ENCODE measurements at places on chromosomes 6 and 20.

- DNase-seq = no peak
Observed at GRCh38 chr20:56488566-56488965, 20.1 kb downstream of the RTF2 start.

- DNase-seq = no peak
Observed at GRCh38 chr6:170564936-170565530, 10.9 kb downstream of the TBP start.

GRCh38 chr6:110037726-110038295, 59.7 kb downstream of the GPR6 start:
- no peak for DNase-seq

GRCh38 chr6:4848382-4849068, 72.3 kb downstream of the CDYL start:
- no peak for DNase-seq

GRCh38 chr6:54892831-54893230, 46.3 kb downstream of the FAM83B start:
- no peak for DNase-seq

- DNase-seq = no peak
Observed at GRCh38 chr6:107670792-107671199, 153.3 kb downstream of the SCML4 start.

Data from activated naive CD8-positive, alpha-beta T cell treated with anti-CD3 and anti-CD28 coated beads, Interleukin-2, amount 50 U/mL, for 16 hours (primary cell).